ENCODE measurements at places on chromosomes 11 and 22.

GRCh38 chr22:43849731-43850130 is 12.6 kb downstream of the SULT4A1 start:
- DNase-seq = no peak

DNA sequence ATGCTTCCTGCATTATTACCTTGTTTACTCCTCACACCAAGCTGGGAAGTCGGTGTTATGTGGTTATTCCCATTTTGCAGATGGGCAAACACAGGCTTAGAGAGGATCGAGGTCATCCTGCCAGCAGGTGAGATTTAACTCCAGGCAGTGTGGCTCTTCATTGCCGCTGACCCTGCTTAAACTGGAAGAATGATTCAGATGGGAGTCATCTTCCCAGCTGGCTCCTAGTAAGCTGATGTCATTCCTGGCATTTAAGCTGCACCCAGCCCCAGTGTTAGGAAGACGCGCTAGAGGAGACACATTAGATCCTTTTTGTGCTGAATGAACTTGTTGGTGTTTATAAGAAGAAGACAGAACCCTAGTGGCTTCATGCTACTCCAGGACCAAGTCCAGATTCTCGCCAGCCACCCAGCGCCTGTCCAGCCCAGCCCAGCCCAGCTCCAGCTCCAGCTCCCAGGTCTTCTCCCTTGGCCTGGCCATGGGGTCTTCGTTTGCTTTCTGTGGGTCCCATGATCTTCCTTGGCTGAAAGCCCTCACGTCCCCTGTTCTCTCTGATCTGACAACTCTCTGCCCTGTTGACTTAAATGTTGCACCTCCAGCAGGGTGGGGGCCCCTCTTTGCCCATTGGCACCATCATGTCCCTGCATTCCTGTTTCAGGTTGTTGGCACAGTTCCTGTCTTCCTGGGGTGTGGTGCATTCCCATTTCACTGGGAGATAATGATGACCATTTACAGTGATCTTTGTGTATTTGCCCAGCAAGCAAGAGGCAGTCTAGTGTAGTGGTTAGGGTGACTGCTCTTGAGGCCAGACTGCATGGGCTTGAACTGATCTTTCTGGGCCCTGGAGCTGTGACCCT is 13.6 kb downstream of the PARVB start:
- DNase-seq = no peak

DNA sequence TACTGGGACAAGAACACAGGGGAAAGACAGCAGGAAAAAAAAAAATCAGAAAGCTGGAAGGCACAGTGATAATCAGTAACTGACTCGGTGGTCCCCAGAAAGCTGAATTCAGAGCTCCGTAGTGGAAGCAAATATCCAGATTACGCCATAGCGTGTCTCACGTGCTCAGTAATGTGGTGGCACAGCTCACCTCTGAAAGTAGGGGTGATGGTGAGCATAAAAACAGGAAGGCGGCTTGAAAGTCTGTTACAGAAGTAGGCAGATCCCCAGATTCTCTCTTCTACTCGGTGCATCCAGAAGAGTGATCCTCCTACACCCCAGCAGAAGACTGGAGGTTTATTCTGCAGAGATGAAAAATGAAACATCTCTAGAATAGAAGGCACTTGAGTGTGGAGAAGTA is 11.1 kb upstream of the OR8B3 start:
- DNase-seq = no peak

GRCh38 chr11:134235399-134235798 is 10.9 kb downstream of the VPS26B start:
- no peak for DNase-seq

DNA sequence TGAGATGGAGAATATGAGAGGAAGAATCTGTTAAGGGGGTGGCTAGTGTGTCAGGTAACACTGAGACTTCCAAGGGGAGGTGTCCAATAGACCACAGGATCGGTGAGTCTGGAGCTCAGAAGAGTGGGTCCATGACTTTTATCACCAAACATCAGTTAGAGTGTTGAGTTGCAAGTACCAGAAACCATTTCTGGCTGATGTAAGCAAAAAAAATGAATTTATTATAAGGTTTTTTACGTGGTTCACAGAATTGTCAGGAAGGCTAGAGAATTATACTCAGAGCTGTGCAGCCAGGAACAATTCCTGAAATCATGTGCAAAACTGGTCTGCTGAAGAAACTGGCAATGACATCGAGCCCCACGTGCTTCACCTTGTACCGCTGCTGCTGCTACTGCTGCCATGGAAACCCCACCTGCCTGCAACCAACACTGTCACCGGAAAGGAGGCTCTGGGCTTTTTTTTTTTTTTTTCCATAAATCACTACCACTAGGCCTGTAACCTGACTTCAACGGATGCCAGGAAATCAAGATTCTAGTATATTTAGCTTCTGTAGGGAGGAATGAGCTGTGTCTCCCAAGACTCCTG is 16.6 kb upstream of the STK33 start:
- peak; percentile 45 for DNase-seq

GRCh38 chr22:38474003-38474607 is 6.2 kb downstream of the KDELR3 start:
- no peak for DNase-seq

- DNase-seq = no peak
These were observed 107.0 kb downstream of the WNT7B start for GRCh38 chr22:45870011-45870410.

GRCh38 chr22:32411402-32411801 is 645 bp downstream of the RTCB start:
- DNase-seq = no peak

- DNase-seq = no peak
These were observed 3.8 kb upstream of the CAPN5 start for GRCh38 chr11:77062924-77063323.

- no peak for DNase-seq
These were observed 48.6 kb downstream of the SYT9 start for GRCh38 chr11:7300281-7300680.

DNA sequence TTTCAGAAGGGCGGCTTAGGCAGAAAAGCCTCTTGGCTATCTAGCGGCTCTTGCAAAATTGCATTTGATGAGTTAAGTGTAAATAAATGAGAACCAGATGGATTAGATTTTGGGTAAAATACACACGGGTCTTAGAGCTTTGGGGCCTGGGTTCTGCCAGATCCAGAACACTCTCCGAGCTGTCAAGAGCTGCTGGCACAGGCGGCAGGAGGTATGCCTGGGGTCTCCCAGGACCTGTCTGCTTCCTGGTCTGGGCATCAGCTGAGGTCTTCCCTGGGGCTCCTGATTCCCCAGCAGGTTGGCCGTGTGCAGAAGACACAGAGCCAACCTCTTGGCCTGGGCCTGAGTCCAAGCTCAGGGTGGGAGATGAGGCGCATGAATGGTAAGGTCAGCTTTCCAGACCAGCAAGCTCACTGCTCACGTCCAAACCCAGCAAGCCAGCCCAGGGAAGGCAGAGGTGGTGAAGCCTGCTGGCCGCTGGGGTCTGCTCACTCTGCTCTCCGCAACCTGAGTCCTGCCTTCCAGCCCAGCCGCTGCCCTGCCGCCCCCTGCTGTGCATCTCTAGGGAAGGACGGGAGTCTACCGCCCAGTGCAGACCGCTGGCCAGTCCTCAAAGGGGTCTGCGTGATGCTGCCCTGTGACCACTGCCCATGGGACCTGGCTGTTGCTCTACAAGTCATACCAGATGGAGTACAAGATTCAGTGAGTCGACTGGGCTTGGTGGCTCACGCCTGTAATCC is 44.9 kb downstream of the SCUBE1 start:
- DNase-seq = peak; percentile 34

- no peak for DNase-seq
These were observed 124.6 kb downstream of the PHF21B start for GRCh38 chr22:44884968-44885805.

DNA sequence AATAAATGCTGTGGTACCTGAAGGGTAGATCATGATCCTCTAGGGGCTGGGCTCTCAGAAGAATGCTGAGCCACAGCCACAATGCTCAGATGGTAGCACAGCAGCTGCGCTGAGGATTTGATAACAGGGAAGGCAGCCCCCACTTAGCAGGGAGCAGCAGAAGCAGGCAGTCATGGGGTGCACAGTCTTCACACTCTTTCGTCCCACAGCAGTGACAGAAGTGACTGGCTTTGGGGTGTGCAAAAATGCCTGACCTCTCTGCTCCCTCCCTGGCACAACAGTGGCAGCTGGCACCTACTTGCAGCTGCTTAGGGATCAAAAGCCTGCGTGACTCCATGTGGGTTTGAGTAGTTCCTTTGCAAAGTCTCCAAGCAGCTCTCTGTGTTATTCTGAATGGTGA is 1349.8 kb upstream of the RAG2 start:
- DNase-seq = no peak

DNA sequence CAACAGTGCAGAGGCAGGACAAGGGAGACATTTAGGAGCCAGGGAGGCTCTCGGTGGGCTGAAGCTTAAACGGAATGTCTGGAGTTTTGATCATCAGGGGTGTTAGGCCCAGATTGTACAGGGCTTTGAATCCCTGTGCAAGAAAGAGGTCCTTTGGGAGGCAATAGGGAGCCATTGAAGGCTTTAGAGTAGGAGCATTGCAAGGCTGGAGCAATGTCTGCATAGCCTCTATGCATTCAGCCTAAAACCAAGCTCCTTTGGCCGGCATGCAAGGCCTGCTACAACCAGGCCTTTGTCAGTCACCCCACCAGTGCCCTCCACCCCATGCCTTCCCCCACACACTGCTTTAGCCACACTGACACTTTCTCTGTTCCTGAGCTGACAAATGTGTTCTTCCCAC is 47.4 kb upstream of the FGF3 start:
- DNase-seq = no peak

GRCh38 chr11:31110830-31111229 is 258.7 kb downstream of the DCDC1 start:
- DNase-seq = no peak

- no peak for DNase-seq
These were observed 879.9 kb downstream of the FAM181B start for GRCh38 chr11:81853791-81854190.

DNA sequence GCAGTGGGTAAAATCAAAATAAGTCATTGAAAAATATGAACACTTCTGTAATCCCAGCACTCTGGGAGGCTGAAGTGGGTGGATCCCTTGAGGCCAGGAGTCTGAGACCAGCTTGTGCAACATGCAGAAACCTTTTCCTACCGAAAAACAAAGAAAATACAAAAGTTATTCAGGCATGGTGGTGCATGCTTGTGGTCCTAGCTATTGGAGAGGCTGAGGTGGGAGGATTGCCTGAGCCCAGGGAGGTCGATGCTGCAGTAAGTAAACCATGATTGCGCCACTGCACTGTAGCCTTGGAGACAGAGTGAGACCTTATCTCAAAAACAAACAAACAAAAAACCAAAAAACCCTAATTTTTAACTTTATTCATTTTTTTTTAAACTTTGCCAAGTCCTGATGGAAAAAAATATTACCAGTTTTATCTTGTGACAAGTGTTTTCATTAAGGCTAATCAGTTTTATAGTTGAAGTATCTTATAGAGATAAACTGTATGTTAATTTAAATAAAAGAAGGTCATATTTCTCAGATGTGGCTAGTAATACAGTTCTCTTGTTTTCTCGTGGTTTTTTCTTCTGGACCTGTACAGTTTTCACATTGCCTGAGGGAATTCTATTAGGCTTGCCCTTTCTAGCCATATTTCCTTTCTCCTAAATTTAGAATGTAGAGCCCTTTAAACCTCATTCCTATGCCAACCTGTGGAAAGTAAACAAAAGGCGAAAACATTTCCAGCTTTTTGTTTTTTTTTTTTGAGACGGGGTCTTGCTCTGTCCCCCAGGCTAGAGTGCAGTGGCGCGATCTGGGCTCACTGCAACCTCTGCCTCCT is 9.4 kb downstream of the HIPK3 start:
- DNase-seq = no peak

DNA sequence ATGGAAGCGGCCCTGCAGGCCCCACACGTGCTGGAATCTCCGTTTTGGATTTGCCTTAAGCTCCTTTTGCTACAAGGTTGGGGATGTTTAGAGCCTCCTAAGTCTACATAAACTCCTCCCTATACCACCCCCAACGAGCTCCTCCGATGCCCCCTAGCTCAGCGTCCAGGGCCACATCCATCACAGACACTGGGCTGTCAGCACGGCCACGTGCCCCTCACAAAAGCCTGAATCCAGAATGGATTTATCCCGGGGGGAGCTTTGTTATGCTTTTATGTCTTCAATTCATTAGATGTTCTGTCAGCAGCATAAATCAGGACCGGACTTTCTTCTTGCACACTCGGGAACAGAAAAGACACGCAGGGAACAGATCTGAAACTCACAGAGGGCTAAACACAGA is 52.6 kb upstream of the CD82 start:
- DNase-seq = no peak

DNA sequence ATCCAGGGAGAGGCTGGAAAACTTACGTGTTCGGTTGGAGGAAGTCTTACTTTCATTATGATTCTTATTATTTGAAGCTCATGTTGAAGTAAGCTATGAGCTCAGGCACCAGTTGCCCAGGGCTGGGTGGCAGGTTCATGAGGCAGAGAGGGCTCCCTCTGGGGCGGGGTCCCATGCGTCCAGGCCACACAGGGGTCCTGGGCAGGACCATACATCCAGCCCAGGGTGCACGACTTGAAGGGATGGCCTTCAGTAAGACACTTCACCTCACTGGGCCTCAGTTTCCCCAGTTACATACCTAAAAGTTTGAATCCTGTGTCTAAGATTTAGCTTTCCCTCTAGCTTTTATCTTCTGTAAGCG is 107.3 kb upstream of the B3GAT1 start:
- no peak for DNase-seq

- no peak for DNase-seq
These were observed 14.7 kb downstream of the PHRF1 start for GRCh38 chr11:590997-591396.

DNA sequence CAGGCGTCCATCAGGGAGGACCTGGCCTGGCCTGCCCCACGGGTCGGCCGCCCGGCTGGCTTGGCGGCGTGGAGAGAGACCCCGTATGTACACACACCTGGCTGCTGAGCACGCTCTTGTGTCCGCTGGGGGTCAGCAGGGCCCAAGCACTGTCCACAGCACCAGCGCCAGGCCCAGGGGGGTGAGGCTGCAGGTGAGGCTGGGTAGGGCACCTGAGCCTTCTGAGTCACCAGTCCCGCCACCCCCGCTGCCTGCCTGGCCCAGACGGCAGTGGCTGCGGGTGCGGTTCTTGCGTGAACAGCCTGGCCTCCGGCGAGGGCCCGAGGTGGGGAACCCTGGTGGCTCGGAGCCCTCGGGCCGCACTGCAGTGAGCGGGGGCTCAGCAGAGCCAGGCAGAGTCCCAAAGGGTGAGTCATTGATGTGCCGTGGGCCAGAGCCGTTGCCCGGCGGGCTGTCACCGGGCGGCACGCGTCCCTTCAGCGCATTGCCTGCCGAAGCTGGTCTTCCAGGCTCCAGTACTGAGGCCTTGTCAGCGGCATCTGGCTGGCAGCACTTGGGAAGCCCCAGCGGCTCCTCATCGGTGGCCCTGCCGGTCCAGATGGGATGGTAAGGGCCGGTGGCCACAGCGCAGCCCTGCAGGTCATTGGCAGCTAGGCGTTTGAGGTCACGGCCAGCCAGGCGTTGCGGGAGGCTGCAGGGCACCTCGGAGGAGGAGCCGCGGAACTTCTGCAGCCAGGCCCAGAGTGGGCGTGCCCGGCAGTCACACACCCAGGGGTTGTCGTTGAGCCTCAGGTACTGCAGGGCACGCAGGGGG is 26.3 kb downstream of the RTN4R start:
- no peak for DNase-seq

GRCh38 chr11:98710986-98711385 is 309.8 kb upstream of the CNTN5 start:
- no peak for DNase-seq

- no peak for DNase-seq
These were observed 467.9 kb upstream of the ANO3 start for GRCh38 chr11:25863986-25864385.

- no peak for DNase-seq
These were observed 30.6 kb downstream of the SCUBE1 start for GRCh38 chr22:43312608-43313007.

- DNase-seq = no peak
These were observed 4.4 kb downstream of the FBXO7 start for GRCh38 chr22:32478994-32479393.

Measured in NCI-H1436 (cell line).